ENCODE measurements at places on chromosomes 13 and 19. TPM values are rescaled to one million over a fixed set of nuclear protein-coding genes. Genes with fewer than 3 reads are reported as not detected.

Gene PEAK3
- 0.05 TPM for total RNA-seq

Gene RAB3A
- 0.80 TPM for total RNA-seq

Gene GRK1
- not detected for total RNA-seq

Gene CCDC194
- total RNA-seq = 0.20 TPM

Gene PLD3
- total RNA-seq = 190 TPM

Gene APOC4
- not detected for total RNA-seq

Gene NCR1
- not detected for total RNA-seq

Gene CPB2
- not detected for total RNA-seq

Gene ZNF77
- total RNA-seq = 7.0 TPM

Gene KBTBD6
- total RNA-seq = 17.7 TPM

Gene KLK12
- not detected for total RNA-seq

Gene TMEM38A
- total RNA-seq = 1.9 TPM

DNA sequence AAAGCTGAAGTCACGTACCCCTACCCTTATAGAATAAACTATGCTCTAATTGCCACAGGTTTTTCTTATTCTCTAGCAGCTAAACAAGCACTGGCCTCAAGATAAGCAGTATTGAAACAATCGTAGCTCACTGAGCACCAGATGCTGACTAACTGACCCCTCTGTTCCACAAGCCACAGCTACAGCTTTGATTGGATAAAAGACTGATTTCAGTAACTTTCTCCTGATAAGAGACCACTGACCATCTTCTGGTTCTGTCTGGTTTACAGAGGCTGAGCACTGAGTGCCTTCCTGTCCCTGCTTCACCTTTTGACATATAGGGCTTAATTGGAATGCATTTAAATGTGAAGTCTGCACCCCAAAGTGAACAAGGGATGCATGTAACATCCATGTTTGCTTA, 8.4 kb upstream of the RAP2A start:
- no peak for DNase-seq

GRCh38 chr13:104823709-104824108, 1711.8 kb downstream of the EFNB2 start:
- peak; percentile 9 for DNase-seq

DNA sequence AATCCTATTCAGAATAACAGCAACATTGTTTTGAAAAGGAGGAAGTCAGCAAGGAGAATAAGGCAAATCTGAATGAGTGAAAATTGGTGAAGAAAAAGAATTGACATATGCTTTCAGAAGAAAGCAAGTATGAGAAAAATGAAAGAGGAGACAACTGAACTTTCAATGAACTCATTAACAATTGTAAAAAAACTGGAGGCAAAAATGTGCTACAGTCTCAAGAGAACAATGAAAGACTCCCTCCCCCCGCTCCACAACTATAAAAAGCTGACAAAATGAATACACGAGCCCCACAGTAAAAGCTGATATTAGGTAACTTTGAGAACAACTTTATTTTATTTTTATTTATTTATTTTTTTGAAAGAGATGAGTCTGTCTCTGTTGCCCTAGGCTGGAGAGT, 373.1 kb downstream of the DIAPH3 start:
- no peak for DNase-seq

DNA sequence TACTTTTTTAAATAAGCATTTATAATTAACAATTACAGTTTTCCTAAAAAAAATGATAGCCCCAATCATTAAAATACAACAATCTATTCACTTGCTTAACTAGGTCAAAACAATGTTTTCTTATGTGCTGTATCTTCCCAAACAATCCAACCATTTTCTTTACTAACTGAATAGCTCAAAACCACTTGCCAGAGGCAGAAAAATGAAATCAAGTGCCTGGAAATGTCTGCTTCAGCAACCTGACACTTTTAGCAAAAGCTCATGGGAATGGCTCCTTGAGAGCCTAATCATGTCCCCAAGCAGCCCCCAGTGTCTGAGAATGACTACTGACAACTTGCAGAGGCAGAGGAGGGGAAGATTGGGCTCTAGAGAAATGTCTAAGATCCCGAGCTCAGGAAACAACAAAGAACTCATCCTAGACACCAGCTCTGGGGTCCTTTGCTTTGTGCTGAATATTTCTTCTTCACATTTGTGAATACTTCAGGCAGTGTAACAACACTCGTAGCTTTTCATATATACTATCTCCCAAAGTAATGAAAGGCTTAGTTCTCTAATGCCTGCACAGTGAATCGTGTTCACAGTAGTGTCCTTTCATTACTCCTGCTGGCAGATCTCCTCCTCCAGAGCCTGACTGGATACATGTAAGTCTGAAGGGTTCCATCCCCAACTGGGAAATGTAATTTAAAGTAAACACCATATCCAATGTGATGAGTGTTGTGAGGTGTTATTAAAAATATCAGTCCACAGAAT, 280.0 kb downstream of the LHFPL6 start:
- DNase-seq = no peak

- DNase-seq = no peak
These were observed 20.4 kb downstream of the FAM187B start for GRCh38 chr19:35208121-35208520.

- DNase-seq = no peak
These were observed 10.2 kb downstream of the OR2Z1 start for GRCh38 chr19:8731428-8732169.

- DNase-seq = peak; percentile 4
These were observed 44.9 kb downstream of the SERTM1 start for GRCh38 chr13:36718686-36719085.

DNA sequence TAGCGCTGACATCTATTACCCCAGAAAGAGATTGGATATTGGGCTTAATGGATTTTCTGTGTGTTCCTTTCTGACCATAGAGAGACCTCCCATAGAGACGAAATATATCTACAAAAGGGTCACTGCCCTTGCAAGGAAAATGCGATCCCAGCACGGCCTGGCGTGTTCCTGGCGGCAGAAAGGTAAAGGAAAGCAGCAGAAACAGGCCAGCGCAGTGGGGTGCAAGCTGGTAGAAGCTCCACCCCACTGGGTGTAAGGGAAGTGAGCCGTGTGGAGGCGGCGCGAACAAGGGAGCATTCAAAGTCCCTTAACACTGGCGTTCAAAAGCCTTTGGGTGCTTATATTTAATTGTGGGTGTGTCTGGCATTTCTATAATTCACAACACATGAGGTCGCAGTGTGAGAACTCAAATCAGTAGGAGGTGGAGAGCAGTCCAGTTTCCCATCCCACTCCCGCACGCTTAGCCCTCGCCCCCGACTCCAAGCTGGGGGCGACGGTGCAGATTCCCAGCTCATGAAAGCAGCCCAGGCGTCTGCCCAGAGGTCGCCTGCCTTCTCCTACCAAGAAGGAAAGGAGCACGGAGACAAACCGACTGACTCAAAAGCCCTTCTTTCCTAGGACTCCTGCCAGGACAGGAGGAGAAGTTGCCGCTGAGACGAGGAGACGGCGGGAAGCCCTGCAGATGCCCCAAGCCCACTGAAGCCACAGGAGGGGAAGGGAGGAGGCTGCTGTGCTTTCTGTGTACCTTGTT, 478.4 kb downstream of the FOXO1 start:
- DNase-seq = no peak

GRCh38 chr19:15815306-15815705, at the start of gene OR10H1:
Gene OR10H1 (minus strand): TSS chr19:15815664. CDS start chr19:15808037, 7,627 bp downstream.
- peak; percentile 9 for DNase-seq

- DNase-seq = peak; percentile 52
These were observed 6.0 kb downstream of the PNMA8B start for GRCh38 chr19:46489445-46490272.

DNA sequence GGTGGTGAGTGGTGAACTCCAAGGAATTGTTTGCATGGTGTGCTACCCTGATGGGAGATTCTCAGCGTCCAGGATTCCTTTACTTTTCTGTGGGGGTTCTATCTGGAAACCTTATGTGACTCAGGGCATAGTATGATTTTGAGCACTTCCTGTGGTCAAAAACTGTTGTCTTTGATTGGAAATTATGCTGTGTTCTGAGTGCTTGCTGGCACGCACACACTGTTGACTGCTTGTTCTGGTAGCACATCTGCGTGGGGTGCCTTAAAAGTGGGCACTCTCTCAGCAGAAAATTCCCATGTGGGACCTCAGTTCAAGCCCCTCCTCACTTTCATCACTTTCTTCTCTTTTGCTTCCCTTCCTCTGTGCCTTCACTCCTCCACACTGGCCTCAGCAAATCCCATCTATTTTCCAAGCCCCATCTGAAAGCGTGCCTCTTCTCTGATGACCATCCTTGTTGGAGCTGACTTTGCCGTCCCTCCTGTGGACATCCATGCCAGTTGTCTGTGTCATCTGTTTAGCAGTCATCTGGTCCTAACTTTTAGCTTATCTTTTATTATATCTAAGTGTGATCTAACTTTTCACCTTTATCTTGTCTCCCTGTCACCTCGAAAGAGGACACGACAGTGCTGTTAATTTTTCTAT, 56.4 kb upstream of the NPAS1 start:
- peak; percentile 45 for DNase-seq

DNA sequence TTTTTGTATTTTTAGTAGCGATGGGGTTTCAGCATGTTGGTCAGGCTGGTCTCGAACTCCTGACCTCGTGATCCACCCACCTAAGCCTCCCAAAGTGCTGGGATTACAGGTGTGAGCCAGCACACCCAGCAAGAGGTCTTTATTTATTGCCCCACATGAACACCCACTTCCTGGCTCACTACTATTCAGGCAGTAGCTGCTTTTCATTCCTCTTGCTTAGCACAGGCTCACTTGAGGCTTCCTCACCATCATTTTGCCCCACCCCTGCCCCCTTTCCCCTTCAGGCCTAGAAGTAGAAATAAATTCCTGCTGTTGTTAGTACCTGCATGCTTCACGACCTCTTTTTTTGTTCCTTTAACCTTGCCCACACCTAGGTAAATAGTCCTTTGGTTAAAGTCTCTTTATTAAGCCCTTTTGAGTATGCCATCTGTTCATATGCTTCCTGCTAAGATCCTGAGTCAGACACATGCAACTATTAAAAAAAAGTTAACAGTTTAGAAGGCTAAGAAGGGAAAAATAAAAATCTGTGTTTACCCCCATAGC, 33.5 kb upstream of the ITM2B start:
- peak; percentile 38 for DNase-seq

- DNase-seq = peak; percentile 6
These were observed at the start of gene ERICH6B for GRCh38 chr13:45615501-45616101. Gene ERICH6B (minus strand): TSS chr13:45615739. CDS start chr13:45597005, 18,734 bp downstream.

- no peak for DNase-seq
These were observed 108.5 kb downstream of the ERCC5 start for GRCh38 chr13:102954350-102954749.

GRCh38 chr19:19185853-19186740, 5.9 kb downstream of the BORCS8 start:
- DNase-seq = peak; percentile 20

DNA sequence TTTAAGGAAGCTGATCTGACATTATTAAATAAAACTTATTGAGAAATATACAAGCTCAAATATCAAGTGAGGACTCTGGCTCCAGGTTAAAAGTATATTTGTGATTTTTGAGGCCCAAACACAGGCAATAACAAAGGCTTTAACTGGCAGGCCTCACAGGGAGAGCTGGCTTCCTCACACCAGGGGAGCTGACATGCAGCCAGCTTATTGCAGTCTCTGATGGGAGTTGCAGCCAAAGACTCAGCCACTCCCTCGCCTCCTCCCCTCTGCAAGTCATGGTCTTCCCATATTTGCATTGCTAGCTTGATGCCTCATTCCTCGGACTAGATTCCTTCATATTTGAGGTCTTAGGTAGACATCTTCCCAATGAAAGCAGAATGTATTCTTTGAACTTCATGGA, 647.1 kb upstream of the SLITRK6 start:
- no peak for DNase-seq

DNA sequence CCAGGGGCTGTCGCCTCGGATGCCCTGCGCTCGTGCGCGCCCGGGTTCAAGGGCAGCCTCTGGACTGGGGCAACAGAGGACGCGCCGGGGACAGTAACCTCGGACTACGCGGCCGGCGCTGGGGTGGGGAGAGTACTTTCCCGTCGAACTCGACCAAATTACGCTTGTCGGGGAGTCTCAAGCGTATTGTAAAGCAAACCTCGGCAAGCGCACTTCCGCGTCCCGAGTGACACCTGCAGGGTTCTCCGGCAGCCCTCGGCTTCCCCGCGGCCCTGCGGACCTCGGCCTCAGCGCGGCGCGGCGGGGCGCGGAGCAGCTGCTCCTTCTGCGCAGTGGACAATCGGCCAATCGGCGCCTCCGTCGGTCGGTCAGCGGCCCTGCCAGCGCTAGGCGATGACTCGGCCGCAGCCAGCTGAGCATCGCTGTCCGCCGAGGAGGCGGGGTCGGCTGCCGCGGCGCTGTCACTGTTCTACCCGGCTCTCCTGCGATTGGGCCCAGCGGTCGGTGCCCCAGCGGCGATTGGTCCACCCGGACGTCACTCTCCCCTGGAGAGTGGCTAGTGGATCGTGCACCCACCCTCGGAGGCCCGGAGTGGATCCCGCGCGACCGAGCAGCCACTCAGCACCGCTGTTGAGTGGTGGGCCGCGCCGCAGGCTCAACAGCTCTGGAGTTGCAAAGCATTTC, at the start of gene SLC46A3:
SLC46A3 (minus strand) TSS at position 428 of the 684 bp plus-strand sequence. CDS start 972 bp downstream, outside the sequence.
- peak; percentile 88 for DNase-seq

- no peak for DNase-seq
These were observed 22.1 kb downstream of the ADGRL1 start for GRCh38 chr19:14183741-14184350.

DNA sequence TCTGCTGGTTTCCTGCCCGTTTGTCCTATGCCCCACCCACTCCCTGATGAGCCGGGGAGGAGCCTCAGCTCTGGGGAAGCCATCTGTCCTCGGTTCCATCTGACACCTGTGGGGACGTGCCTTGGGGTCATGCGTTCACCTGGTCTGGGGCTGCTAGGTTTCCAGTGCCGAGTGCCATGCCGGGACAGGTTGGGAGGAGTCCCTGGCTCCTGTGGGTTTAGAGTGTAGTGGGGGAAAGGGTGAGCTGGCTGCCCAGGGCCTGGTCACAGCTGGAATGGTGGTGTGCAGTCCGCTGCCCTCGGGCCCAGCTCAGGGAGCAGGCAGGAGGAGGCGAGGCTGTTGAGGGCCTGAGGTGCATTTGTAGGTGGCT, 2.5 kb downstream of the KDM4B start:
- DNase-seq = no peak

GRCh38 chr19:11091703-11092153, 2.5 kb downstream of the LDLR start:
- peak; percentile 94 for DNase-seq

DNA sequence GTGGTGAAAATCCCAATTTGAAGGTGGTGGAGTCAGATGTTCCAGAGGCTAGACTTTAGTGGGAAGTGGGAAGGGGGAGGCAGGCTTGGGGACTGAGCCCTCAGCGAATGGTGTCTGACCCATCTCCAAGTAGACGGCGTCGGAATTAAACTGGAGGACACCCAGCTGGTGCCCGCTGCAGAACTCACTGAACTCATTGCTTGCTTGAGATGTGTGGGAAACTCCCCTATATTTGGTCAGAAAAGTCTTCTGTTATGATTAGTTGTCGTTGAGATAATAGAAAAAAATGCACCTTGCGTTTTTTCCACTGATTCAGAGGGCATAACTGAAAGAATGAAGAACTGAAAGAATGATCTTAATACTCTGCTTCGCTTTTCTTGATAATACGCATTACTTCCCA, 871 bp upstream of the ZNF583 start:
- DNase-seq = no peak

- no peak for DNase-seq
These were observed 184.7 kb downstream of the COG6 start for GRCh38 chr13:39840201-39840600.

Data from renal cortical epithelial cell (primary cell).